ENCODE measurements at places on chromosomes 7 and 10.

GRCh38 chr7:71498381-71498780 lies 366.4 kb downstream of the GALNT17 start:
- ATAC-seq = no peak

DNA sequence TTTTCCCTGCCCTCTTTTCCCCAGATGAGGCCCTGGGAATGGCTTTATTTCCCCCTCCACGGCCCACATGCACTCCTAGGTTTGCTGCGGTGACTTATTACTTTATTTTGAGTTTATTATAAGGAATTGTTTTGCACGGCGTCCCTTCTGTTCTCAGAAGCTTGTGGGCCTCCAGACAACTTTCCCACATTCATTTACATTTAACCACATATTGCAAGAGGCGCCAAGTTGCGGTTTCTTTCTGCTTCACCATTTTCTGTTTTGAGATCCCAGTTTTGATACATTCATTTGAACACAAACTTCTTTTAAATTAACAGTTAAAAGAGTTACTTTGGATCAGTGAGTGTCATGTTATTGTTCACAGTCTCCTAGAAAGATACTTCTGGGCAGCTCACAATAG lies 532.5 kb upstream of the MGMT start:
- no peak for ATAC-seq

GRCh38 chr10:113303544-113304146 lies 249.2 kb upstream of the HABP2 start:
- peak; percentile 41 for ATAC-seq

DNA sequence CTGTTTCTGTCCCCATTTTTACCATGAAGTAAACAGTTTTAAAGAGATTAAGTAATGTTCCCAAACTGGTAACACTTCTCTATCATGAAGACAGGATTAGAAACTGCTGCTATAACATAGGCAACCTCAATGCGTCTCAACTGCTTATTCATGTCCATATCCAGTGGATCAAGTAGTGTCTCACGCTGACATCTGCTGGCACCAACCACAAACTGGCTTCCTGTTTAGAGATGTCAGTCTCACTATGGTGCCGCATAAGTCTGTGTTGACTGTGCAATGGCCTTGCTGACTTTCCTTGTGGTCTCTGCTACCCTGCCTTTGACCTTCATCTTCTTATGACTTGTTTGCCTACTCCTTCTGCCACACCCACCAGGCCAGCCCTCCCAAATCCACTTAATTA lies 369.6 kb upstream of the DPP6 start:
- ATAC-seq = no peak

DNA sequence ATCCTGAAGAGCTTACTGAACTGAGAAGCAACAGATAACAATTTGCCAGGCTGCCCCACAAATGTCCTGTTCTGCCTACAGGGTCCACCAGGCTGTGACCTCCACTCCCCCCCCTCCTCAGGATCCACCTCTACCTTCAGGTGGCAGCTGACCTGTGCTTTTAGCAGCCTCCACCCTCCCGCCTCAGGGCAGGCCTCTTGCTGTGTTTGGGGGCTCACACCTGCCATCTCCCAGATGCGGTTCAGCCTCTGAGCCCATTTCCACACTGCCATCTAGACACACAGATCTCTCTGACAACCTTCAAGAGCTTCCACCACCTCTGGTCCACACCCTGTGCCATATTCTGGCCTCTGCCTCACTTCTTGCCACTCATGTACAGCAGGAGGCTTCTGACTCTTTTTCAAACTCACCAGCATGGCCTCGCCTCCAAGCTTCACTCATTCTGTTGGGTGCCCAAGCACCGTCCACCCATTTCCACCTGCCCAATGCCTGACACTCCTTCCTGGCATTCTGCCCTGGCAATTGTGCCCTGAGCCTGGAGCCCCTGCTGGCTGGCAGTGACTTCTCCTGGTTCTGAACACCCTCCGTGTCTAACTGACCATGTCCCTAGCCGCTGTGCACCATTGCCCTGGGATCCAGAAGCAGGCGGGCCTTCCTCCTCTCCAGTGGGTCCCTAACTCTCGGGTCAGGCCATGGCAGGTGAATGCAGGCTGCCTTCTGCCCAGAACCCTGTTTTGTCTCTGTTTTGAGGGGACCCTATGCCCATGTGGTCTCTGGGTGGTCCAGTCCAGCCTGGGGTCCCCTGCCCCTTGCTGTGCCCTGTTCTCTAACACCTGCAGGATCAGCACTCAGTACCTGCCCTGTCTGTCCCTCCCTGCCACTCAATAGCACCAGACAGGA lies 18.5 kb downstream of the TMEM72 start:
- ATAC-seq = no peak

GRCh38 chr7:2076649-2077064 lies 156.1 kb downstream of the MAD1L1 start:
- ATAC-seq = no peak

- ATAC-seq = peak; percentile 6
Measured at GRCh38 chr7:143390104-143390772, 9.1 kb downstream of the ZYX start.

DNA sequence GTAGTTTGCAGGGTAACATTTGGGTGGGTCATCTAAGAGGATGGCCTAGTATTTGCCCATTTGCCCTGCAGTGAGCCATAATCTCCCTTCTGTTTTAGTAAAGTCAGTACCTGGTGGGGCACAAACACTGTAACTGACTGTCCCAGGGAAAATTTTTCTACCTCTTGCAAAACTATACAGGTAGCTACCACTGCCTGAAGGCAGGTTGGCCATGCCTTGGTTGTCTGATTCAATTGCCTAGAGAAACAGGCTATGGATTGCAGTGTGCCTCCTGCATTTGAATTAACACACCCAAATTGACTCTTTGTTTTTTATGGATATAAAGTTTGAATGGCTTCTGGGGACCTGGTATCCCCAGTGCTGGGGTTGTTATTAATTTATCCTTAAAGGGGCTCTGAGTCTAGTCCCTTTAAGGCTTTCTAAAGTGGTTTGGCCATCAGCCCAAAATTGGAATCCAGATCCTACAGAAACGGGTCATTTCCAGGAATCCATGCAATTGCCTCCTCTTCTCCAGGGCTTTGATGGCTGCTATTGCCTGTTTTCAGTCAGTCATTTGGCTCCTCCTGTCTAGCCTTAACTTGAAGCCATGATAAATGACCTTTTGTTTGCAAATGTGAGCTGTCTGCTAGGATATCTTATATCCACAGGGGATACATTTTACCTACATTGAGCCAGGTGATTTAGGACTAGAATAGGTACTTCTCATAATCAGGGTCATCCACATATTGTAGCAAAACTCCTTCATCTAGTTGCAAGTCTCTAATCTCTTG lies 89.1 kb downstream of the STRA8 start:
- no peak for ATAC-seq

DNA sequence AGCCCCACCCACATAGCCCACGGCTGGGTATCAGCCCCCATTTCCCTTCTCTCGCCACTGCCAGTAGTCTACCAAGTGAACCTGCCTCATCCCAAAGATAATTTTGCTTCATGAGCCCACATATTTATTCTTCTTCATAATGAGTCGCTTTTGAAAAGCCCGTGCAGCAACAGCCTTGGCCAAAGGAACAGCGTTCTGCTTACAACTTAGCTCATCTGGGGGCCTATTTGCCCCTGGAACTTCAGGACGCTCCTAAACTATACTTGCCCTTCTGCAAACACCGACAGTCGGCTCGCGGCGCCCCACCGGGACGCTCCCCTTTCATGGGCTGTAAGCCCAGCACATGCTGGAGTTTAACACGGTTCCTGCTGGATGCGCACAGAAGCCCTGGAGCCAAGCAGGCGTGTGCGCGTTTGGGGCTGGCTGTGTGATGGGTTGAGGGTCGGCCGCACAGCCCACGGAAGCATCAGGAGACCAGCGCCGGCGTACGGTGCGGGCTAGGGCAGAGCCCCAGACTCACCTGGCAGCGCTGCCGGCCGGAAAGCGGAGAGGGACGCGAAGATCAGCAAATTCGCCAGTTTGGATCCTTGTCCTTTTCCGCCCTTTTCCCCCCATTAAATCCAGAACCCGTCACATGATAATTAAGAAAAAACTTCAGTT lies 370 bp downstream of the TMEM60 start:
- ATAC-seq = peak; percentile 17

GRCh38 chr10:130221456-130222375 lies 85.5 kb downstream of the GLRX3 start:
- no peak for ATAC-seq

DNA sequence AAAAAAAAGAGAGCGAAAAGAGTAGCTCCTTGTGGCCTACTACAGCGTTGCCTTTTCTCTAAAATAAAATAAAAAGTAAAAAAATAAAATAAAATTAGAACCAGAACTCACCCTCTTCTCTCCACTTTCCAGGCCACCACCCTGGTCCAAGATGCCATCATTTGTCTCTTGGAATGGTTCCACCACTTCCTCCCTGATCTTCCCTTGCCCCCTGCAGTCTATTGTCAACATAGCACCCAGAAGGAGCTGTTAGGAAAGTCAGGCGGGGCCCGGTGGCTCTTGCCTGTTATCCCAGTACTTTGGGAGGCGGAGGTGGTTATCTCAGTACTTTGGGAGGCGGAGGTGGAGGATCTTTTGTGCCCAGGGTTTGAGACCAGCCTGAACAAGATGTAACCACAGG lies 7.6 kb upstream of the GRID2IP start:
- peak; percentile 43 for ATAC-seq

DNA sequence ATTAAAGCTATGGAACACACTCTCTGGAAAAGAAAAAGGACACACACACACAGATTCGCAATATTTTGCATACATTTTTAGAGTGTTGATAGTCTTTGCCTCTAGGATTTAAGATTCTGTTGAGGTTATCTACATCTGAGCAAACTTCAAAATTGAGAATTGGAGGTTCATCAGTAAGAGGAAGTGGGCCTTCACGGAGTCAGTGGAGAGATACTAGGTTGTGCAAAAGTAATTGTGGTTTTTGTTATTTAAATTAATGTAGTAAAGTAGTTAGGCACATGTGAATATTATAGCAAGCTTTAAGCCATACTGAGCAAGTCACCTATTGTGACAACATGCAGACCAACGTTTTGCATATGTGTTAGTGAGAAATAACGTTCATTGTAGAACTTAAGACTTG lies 19.8 kb upstream of the NXPH1 start:
- no peak for ATAC-seq

GRCh38 chr7:96449094-96449493 lies 127.2 kb upstream of the SLC25A13 start:
- ATAC-seq = no peak

GRCh38 chr10:100509241-100509840 lies 10.3 kb downstream of the SEC31B start:
- ATAC-seq = peak; percentile 15

DNA sequence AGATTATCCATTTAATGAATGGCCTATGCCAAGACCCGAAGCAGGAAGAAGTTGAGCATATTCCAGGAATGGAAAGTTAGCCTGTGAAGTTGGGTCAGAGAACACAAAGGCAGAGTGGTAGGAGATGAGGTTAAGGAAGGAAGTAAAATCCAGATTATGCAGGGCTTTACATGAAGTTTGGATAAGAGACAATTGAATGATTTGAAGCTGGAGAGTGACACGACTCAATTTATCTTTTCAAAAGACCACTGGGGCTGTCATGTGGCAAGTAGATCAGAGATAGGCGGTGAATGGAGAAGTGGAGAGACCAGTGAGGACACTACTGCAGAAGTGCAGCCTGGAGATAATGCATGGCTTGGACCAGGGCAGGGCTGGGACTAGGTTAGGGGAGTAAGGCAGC lies 7.2 kb upstream of the CNOT4 start:
- ATAC-seq = no peak

DNA sequence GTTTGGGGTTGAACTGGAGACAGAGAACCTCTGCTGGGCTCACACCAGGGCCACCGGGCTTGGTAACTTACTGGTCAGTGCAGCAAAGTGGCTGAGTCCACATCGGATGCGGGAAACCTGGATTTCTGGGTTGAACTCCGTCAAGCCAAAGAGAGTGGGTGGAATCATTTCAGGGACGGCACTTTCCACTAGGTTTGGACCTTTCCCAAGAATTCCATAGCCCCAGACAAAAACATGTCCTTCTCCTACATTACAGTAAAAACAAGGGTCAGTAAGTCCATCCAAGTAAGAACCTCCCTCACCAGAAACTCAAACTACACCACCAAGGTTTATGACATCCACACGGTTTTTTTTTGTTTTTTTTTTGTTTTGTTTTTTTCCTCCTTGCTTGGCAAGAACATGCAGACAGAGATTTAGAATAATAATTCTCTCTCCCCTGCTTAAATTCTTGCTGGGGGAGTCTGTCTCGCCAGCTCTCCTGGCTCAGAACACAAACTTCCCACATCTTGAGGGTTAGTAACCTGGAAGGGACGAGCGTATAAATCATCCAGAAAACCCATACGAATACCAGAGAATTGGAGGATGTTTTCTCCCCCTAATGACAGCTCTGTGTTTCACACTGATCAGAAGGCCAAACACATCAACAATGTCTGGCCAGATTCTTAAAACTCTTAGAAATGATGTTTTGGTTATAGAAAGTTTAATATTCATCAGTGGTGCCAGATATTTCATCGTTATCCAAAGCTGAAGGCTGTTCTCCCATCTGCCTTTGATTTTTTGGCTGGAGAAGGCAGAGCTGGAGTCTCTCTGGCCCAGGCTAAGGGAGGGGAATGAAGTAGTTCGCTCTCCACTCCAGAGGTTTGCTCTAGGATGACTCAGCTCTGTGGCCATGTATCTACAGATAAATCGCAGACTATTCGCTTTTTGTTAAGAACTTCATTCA lies 17.5 kb downstream of the RCC1L start:
- no peak for ATAC-seq

Data from esophagus mucosa (tissue), 1 donor.